ENCODE measurements at places on chromosomes 7 and 10.

- no peak for DNase-seq
Measured at GRCh38 chr7:74475243-74475986, 21.7 kb downstream of the GTF2IRD1 start.

GRCh38 chr7:157139810-157140510 lies 1.2 kb downstream of the UBE3C start:
- no peak for DNase-seq

- DNase-seq, result no peak
Measured at GRCh38 chr7:51369746-51370145, 53.1 kb upstream of the COBL start.

DNA sequence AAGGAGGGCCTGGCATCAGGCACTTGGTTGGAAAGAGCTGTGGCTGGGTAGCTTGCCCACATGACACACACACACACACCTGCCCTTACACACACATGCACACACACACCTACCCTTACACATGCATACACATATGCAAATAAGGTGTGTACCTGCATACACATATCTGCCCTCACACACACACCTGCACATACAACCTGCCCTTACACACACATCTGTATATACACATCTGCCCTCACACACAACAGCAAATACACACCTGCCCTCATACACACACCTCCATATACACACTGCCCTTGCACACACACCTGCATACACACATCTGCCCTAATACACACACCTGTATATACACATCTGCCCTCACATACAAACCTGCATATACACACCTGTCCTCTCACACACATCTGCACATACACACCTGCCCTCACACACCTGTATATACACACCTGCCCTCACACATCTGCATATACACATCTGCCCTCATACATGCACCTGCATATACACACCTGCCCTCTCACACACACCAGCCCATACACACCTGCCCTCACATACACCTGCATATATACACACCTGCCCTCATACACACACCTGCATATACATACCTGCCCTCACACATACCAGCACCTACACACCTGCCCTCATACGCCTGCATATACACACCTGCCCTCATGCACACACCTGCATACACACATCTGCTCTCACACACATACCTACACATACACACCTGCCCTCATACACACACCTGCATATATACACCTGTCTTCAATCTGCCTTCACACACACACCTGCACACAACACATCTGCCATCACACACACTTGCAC lies 82.9 kb downstream of the GRID1 start:
- DNase-seq, result no peak

DNA sequence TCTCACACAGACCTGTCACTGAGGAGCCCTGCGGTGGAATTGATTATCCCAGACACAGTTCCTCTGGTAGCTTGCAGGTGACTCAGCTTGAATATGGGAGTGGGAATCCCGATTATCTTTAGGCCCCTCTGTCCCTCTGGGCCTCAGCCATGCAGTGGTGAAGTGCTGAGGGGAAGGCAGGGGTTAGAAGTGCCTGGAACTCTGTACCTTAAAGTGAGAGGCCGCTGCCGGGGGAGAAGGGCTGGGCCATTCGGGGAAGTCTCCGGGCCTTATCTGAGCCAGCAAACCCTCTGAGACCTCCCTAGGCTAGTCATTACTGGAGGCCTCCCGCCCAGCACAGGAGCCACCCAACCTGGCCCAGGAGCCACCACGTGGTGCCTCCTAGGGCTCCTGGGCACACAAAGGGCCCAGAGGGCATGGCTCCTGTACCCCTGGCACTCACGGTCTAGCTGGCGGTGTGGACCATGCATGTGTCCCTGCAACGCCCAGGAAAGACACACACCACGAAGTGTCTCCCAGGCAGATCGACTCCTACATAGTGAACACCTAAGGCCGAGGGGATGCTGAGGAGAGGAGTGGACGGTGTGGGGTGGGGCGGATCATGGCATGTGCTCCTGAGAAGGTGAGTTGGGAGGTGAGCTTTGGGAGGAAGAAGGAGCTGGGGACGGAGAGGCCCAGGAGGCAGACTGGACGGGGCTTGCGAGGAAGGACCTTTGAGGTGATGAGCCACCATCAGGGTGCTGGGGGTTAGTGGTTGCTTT lies 56.2 kb downstream of the HK1 start:
- no peak for DNase-seq

- no peak for DNase-seq
Measured at GRCh38 chr10:131180740-131181415, 130.6 kb downstream of the TCERG1L start.

DNA sequence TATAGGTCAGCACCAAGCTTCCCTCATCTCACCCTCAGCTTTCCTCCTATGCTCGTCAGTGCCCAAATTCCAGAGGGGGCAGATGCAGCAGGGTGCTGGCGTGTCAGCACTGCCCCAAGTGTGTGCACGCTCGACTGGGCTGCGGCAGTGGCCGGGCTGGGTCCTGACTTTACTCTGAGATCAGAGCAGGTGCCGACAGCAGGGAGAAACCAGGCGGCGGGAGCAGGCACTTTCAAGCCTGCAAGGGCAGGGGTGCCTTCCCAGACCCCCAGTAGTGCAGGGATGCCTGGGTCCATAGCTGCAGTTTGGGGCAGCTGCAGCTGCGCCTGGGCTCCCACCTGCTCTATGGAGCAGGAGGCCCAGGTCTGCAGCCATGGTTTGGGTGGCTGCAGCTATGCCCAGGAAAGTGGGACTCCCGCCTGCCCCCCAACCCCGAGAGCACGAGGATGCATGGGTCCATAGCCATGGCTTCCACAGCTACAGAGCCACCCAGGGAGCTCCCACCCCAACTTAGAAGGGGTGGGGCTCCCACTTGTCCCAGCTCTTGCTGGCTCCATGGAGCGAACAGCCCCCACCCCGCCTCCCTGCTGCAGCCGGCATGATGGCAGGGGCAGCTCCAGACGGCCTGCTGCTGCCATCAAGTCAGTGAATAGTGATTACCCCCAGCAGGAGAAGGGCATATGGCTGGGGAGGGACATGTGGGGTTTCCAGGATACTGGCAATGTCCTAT lies 199.2 kb upstream of the KMT2E start:
- DNase-seq, result no peak

GRCh38 chr10:83542774-83543411 lies 596.4 kb upstream of the GHITM start:
- peak; percentile 72 for DNase-seq

GRCh38 chr10:23096802-23097549 lies 1.6 kb downstream of the MSRB2 start:
- peak; percentile 22 for DNase-seq

GRCh38 chr7:106257752-106258151 lies 27.0 kb downstream of the NAMPT start:
- no peak for DNase-seq

GRCh38 chr10:103569896-103570295 lies 76.4 kb downstream of the NEURL1 start:
- DNase-seq, result no peak

DNA sequence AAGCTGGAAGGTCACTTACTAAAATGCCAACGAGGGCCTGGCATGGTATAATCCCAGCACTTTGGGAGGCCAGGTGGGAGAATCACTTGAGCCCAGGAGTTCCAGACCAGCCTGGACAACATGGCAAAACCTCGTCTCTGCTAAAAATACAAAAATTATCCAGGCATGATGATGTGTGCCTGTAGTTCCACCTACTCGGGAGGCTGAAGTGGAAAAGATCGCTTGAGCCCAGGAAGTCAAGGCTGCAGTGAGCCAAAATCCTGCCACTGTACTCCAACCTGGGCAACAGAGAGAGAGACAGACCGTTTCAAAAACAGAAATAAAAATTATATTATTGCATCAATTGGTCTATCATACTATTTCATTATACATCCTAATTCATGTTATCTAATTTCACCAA lies 18.1 kb upstream of the FAM53B start:
- no peak for DNase-seq

DNA sequence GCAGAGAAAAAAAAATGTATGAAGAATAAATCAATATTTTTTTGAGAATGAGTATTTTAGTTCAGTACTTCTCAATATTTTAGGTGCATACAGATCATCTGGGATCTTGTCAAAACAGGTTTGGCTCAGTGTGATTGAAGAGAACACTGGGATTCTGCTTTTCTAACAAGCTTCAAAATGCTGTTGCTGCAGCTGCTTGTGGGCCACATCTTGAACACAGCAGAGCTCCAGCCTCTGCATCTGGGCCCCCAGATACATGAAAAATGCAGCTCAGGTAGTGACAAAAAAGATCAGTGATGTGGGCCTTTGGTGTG lies 1177.1 kb upstream of the C7orf33 start:
- no peak for DNase-seq

- DNase-seq, result no peak
Measured at GRCh38 chr7:50307368-50308032, 3.0 kb downstream of the IKZF1 start.

DNA sequence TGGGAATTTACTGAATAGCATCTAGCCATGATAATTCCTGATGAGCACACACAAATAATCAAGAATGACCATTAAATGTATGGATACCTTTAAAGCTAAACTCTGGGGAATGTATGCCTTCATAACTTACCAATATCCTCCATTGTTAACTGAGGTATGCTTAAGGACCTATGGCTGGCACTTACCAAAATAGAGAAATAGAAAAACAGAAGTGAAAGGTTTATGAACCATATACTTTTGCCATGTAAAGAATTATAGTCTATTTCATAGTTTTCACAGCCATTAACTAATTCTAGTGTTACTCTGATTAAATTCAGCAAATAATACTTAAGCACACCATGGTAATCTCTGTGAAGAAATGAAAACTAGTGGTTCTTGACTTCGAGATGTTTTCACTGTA lies 1360.6 kb upstream of the LRRTM3 start:
- no peak for DNase-seq

DNA sequence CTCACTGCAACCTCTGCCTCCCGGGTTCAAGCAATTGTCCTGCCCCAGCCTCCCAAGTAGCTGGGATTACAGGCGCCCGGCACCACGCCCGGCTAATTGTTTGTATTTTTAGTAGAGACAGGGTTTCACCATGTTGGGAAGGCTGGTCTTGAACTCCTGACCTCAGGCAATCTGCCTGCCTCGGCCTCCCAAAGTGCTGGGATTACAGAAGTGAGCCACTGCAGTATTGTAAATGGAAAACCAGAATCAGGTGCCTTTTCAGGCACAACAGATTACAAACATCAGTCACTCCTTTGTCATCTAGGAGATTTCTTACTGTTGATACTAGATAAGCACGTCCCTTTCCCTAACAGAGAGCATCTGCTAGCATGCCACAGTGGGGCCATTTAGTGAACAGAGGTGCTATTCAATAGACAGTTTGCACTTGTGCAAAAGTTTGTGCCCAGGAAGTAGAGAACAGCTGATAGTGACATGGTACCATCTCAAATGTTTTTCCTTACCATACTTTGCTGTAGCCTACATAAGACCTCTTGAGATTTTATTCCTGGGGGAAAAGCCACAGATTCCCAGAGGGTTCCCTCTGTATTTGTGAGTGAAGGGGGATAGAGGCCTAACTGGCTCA lies 24.5 kb upstream of the WAC start:
- DNase-seq, result no peak

DNA sequence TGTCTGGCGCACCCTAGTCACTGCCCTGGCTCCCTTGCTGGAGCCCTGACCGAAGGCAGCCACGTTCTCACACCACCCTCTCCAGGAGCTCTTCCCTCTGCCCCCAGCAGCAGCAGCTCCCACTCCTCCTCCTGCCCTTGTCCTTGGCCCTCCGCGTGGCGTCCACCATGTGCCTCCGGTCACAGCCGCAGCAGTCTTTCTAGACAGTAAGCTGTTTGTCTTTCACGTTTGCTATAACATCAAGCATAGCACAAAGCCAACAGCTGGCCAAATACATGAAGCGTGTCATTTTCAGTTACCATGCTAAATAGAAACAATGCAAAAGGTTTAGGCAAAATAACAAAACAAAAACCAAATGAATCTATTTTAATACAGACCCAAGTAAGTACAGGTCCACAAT lies 3.3 kb downstream of the PITRM1 start:
- no peak for DNase-seq

GRCh38 chr10:51861731-51862130 lies 162.3 kb upstream of the CSTF2T start:
- DNase-seq, result no peak

DNA sequence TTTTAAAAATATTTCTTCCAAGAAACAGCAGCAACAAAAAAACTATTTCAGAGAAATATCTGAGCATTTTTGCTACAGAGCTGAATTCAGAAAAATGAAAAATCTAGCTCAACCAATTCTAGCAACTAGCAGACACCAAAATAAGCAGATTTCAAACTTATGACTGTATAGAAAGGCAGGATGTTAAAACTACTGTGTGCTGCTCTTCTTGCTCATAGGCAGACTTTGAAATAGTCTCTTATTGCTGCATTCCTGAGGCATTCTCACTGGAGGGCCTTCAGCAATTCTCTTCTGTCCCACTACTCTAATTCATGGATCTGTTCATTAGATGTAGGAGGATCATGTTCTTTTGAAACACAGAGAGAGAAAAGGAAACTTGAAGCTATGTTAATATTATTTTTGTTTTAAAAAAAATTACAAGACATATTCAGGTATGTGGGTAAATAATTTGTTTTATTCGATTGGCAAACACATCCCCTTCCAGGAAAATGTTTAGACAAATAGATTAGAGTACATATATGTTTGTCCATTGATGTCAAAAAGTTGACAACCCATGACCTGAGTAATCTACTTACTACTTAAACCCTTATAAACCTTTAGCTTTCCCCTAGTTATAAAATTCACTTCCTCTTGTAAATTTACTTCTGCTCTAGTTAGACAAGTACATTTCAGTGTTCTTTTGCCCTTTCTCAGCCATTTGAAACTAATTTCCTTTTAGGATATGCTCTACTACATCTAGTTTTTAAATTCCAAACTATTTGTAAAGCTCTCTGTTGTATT lies 428.2 kb upstream of the POT1 start:
- DNase-seq, result no peak

- no peak for DNase-seq
Measured at GRCh38 chr10:86972613-86973380, 4.5 kb downstream of the ADIRF start.

- DNase-seq, result no peak
Measured at GRCh38 chr7:36395171-36395894, 5.7 kb downstream of the ANLN start.

DNA sequence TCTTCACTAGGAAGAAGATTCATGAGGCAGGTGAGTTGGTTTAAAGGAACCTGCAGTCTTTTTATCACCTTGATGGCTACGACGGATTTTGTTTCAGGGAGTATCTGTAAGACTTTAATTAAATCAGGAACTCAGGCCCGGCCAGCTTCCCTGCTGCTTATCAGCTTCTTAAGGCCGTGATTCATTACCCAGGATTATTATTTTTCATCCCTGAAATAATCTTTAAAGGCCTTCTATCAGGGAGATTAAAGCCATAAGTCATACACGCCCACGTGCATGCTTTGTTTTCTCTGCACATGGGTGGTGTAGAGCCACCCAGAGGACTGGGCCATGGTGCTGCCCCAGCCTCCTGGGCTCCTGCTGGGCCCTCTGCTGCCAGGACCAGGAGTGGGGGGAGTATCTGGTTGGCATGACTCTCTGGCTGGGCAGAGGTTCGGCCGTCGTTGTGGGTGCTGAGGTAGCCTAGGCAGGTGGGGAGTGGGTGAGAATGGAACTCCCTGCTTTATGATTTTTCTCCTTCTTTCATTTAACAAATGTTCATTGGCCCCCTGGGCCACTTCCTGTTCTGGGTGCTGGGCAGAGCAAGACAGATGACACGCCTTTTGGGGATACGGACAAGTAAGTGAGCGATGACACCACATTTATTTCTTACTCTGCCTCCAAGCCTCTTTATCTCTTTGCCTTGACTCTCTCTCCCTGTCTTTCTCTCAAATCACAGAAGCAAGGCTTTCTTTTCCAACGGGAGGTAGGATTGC lies 39.0 kb upstream of the PCBD1 start:
- no peak for DNase-seq
